ENCODE measurements at places on chromosomes 1 and 21. TPM values are rescaled to one million over a fixed set of nuclear protein-coding genes. Genes with fewer than 3 reads are reported as not detected.

KCNA2 gene
- total RNA-seq, result 0.76 TPM

RABIF gene
- total RNA-seq, result 8.8 TPM

HSD3B2 gene
- total RNA-seq, result not detected

LRRC38 gene
- total RNA-seq, result not detected

GRCh38 chr1:32816676-32817158 is 441 bp downstream of the YARS1 start:
- DNase-seq, result no peak

- no peak for DNase-seq
Observed at GRCh38 chr1:21100481-21100921, 76.2 kb downstream of the EIF4G3 start.
